ENCODE measurements at places on chromosomes 6 and 20.

DNA sequence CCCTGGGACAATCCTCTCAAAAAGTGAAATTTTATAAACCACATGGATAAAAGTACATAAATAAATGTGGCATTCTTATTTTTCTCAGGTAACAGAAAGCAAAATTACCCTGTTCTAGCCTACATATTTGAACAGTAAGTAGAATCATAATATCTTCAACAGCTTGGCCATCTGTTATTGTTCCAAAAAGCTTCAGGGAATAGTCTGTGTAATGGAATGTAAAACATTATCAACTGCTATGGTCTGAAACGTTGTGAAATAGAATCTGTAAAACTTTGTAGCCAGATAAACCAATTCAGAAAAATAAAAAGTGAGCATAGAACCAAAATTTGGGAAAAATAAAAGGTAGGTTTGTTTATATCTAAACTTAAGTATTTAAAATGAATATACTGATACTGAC is 114.7 kb downstream of the THEMIS start:
- no peak for DNase-seq

- DNase-seq = no peak
These were observed 137.6 kb downstream of the UST start for GRCh38 chr6:148884461-148884860.

- no peak for DNase-seq
These were observed 87.5 kb upstream of the ARID1B start for GRCh38 chr6:156689656-156690055.

- DNase-seq = no peak
These were observed 7.9 kb upstream of the DEFB125 start for GRCh38 chr20:79565-79964.

GRCh38 chr20:15251171-15251570 is 913.8 kb upstream of the FLRT3 start:
- no peak for DNase-seq

GRCh38 chr20:45857882-45858216 is 435 bp downstream of the ZSWIM3 start:
- DNase-seq = peak; percentile 71

- DNase-seq = peak; percentile 33
These were observed 373.5 kb downstream of the ZFAND3 start for GRCh38 chr6:38193051-38193450.

- DNase-seq = no peak
These were observed 159.5 kb downstream of the VEGFA start for GRCh38 chr6:43929511-43929910.

DNA sequence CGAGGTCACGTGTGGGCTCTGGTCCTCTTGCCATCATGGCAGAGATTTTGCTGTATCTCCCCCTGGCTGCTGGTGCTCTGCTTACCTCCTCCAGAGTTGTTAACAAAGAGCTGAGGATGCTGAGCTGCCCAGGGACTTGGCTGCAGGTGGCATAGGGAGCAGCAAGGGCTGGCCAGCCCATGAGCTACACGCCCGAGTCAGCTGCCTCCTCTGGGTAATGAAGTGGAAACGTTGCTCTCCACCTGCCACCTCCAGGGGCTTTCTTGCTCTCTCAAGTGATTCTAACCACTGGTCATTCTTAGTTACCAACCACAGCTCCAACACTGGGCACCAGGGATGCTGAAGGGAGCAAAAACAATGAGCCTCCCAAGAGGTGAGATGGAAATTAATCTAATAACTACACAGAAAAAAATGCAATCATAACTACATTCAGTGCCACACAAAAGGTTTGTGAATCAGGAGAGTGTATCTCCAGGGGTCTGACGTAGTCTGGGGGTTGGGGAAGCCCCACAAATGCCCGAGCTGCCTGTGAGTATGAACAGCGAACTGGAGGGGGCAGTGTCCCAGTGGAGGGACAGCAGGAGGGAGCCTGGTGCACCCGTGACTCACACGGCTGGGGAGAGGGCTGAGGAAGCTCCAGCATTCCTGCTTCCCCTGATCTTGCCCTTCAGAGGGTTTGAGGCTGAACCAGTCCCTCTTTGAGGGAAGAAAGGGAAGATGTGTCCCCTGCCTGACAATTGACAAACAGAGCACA is 78.7 kb downstream of the CDH26 start:
- peak; percentile 81 for DNase-seq

DNA sequence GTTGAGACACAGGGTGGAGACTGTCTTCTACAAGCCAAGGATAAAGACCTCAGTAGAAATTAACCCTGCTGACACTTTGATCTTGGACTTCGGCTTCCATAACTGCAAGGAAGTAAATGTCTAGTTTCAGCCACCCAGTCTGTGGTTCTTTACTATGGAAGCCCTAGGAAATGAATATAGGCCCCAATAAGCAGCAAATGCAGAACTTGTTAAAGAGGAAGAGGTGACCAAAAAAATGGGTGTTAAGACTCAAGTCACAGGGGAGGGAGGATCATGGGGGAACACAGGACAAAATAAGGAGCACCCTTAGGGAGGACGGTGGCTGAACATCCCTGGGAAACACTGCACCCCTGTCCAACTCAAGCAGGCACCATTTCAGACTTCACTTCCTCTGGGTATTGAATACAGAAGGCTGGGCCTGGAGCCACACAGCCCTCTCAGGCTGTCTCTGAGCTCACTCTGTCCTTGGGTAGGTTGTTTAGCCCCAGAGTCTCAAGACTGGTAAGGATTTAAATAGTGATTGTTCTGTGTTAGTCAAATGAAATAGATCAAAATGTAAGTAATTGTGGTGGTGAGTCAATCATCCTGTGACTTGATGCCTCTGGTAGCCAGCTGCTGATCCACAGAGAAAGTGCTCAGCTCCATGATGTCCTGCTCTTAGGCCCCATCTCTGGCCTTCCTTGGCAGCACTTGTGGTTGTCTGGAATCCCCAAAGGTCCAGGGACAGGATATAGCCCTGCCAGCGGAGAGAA is 30.5 kb upstream of the SIRPD start:
- DNase-seq = no peak

GRCh38 chr6:43478008-43478372 is 620 bp downstream of the TJAP1 start:
- DNase-seq = no peak

DNA sequence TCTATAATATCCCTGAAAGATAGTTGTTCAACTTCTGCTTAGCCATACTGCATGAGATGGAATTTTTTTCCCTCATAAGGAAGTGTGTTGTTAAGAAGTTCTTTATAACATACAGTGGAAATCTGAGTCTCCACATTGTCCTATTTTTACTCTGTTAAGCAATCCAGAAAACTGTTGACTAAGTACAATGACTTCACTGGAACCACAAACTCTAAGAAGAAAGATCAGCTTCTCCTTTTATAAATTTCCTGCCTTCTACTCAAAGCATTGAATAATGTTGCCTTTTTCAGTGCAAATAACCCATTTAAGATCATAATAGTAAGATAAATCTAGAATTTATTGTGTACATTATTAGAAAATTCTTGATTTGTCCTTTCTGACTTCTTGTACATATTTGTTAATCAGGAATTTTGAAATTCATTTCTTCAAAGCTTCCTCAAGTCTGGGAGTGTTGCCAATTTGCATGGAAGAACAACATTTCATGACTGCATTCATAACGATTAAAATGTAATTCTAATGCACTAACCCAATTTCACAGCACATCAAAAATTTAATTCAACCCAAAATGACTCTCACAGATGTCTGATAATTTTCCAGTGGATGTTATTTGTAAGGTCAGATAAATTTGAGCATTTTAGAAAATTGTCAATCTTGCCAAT is 45.6 kb upstream of the ANKEF1 start:
- no peak for DNase-seq

DNA sequence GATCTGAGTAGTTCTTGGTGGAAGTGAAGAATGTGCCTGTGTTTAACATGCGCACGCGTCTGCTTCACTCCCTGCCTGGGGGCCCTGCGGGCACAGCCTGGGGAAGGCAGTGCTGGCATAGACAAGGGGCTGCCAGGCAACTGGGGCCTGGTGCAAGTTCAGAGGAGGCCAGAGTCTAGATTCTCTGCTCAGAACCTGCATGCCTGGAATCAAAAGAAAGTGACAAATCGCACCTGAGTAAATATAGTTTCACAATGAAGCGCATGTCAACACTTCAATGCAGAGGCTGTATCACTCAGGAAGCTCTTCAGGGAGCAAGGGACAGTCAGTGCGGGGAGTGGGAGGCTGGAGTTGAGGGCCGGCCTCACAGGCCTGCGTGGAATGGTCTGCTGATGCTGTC is 24.2 kb upstream of the PPP1R14C start:
- DNase-seq = peak; percentile 84

DNA sequence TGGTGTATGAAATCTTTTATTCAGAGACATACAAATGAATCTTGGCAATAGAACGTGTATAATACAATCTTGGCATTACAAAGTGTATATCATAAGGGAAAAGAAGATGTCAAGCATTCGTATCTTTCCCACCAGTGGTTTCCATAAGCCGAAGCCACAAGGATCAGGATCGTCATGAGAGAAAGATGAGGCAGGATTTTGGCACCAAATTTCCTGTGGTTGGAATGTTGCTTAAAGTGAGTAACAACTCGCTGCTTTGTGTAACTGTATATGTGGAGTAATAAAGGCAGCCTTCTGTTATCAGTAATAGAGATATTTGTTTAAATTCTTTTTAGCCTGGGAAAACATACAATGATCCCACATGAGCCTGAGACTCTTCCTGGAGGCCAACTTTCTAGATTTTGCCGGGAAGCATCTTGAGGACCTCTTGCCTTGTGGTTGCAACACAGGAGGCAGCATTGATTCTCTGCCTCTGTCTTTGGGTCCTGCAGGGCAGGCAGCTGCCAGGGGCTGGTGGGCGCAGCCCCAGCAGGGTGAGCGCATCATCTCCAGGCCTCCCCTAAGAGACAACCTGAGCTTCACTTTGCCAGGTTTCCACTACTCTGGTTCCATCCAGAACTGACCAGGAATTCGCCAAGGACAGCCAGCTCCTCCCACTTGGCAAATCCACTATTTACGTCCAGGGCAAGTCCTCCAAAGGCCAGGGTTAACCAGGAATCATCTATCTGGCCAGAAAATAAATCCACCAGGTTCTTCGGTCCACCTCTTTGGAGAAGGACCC is 230.9 kb upstream of the SULF2 start:
- DNase-seq = no peak

DNA sequence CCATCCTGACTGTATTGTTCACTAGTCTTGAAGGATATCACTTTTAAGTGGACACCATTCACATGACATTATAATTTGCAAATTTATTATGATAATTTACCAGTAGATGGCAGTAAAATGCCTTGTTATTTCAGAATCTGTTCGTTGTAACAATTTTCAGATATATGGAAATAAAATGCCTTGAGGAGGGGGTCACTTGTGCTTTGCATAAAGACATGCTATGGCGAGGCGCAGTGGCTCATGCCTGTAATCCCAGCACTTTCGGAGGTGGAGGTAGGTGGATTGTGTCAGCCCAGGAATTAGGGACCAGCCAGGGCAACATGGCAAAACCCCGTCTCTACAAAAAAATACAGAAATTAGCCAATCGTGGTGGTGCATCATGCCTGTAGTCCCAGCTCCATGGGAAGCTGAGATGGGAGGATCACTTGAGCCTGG is 9.0 kb upstream of the NCOA6 start:
- peak; percentile 61 for DNase-seq

DNA sequence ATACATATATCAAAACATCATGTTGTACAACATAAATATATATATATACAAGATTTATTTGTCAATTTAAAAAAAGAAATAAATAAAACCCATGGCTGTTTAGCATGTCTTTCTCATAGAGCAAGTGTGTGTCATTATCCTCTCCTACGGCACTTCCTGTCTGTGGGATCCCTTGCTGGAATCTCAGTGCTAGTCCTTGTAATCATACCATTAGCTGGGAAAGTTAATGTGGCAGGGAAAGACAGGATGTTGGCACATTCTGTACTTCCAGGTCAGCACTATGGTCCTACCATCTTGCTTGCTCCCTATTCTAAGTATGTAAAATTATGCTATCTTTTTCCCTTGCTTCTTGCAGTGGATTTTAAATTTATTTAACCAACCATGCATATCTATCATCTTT is 9.5 kb upstream of the SLC17A3 start:
- no peak for DNase-seq

GRCh38 chr6:160344271-160344670 is 3.9 kb upstream of the SLC22A3 start:
- no peak for DNase-seq

DNA sequence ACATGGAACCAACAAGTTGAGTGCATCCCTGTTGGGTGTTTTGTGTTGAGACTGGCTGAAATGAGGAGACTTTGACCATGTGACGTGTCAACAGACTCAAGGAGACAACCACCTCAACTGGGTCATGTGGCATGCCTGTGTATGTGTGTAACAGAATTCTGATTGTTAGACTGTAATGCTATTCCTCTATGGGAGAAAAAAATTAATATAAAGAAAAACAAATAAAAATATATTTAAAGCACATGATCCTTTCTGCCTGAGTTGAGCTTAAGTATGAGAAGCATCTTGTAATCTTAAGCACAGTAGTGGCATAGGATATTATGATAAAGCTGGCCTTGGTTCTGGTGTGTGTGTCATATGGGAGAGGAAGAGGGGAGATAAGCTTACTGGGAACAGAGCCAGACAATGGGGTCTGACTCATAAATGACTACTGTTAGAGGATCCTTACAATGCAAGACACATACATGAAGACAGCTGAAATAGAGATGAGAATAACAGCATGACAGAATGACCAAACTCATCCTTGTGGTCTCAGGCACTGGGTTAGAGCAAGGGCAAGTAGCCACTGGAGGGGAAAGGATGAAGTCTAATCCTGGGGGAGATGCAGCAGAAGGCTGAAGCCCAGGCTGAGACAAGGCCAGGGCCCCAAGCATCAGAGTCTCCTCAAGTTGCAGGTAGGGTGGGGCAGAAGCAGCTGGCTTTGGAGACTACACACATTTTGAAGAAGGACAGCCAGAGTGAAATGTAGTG is 9.2 kb downstream of the TP53INP2 start:
- DNase-seq = no peak

- no peak for DNase-seq
These were observed 24.3 kb downstream of the RBL1 start for GRCh38 chr20:37071481-37071911.

GRCh38 chr6:54244430-54244829 is 63.8 kb upstream of the TINAG start:
- no peak for DNase-seq

- DNase-seq = no peak
These were observed 60.9 kb downstream of the GFRAL start for GRCh38 chr6:55388211-55388610.

DNA sequence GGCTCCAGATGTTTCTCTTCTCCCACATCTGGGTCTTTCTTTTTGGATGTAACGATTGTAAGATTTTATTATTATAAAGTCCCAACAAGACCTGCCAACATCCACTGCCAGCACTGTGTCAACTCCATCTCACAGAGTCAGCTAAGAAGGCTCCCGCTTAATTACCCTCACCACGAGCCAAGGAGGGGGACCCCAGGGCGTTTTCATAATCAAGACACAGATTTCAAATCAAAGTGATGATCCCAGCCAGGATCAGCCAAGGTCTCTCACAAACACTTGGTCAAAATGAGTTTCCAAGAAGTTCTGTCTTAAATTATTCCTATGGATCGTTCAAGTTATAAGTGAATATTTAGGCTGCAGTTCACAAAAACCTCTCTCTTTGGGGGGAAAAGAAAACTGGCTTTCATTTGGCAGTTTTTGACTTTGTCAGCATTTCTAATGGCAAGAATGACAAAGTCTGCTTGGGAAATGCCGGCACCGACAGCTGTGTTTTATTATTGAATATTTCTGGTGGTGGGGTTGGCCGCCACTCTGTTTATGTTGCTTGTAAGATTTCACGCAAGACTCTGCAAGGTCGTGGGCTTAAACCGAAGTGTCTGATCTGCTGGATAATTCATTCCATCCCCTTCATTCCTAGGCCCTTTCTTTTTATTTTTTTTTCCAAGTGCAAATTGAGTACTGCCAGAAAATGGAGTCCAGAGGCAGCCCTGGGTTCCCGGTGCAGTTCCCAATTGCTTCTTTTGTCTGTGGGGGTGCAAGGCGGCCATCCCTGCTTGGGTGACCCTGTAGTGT is 170.2 kb upstream of the PMEPA1 start:
- no peak for DNase-seq

Measured in NCI-H146 (cell line).